ENCODE measurements at places on chromosomes 5 and 9.

DNA sequence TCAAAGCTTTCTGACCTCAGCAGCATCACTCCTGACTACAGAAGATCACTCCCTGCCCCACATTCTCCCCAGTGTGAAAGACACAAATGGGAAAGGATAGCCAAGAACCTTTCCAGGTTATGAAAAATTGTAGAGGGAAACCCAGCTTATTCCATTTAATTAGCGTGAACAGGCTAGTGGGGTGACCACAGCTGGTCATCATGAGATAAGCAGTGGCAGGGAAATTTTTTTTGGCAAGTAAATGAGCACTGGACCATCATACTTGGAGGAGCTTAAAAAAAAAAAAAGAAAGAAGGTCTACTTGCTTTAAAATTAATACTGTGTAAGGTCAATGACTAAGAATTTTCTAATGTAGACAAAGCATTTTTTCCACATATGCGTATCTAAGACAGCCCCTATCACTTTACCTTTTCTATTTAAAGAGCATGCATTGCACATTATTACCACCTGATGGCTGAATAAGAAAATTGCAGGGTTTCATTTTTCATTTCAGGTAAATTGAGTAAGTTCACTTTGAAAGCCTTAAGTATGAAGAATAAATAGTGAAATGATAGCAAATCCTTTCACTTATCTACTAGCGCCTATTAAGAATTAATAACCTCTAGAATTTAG is 123.6 kb downstream of the ELAVL2 start:
- DNase-seq: no peak

- no peak for DNase-seq
These were observed 127.8 kb downstream of the KCNIP1 start for GRCh38 chr5:170631466-170632195.

GRCh38 chr9:122040561-122041242 is 52.4 kb downstream of the TTLL11 start:
- DNase-seq: no peak

DNA sequence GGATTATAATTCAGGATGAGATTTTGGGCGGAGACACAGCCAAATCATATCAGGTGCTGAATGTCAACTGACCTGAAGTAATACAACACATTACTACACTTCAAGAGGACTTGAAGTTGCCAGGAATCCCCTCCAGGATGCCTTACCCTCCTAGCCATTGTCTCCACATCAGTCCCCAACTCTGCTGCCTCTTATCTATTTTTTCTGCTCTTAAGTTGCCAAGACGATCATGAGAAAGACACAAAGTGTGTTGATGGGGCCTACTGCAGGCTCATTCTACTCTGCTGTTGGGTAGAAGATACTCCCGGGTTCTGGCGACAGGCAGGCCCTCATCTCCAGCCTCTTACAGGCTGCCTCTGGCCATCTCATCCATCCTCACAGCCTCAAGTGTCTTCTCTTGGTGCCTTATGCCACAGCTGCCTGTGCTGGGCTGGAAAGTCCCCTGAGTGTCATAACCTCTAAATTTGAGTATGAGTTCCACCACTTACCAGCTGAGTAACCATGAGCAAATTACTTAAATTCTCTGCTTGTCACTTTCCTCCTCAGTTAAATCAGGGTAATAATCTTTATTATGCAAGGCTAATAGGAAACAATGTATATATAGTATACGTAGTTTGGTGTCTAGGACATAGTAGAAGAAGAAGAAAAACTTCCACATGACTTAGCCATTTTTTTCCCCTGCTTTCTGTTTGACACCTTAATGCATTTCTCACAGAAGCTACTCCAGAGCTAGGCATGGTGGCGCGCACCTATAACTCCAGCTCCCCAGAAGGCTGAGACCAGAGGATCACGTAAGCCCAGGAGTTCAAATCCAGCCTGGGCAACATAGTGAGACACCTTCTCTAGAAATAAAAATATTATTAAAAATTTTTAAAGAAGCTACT is 73.0 kb upstream of the SNX2 start:
- peak; percentile 84 for DNase-seq

GRCh38 chr5:83857341-83857740 is 136.7 kb upstream of the HAPLN1 start:
- no peak for DNase-seq

- peak; percentile 93 for DNase-seq
These were observed at the start of gene RAD50 for GRCh38 chr5:132556763-132557477. TSS of gene RAD50 (plus strand) at chr5:132556977. CDS start at chr5:132557325, 348 bp downstream.

- no peak for DNase-seq
These were observed 1247.0 kb upstream of the ACO1 start for GRCh38 chr9:31137176-31138160.

DNA sequence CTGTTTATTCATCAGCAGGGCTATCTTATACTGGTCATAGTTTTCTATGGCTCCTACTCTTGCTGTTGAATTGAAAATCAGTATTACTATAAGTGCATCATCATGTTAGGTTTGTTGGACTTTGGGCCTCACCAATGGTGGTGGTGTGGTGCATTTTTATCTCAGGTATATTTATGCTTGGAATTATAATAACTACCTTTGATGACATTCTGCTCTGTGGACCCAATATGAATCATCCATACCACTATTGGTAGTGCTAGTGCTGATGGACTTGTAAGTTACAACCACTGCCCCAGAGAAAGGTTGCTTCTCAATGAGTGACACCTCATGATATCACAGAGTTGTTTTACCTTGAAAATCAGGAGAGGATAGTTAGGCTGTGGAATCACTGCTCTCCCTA is 28.0 kb downstream of the IL9 start:
- no peak for DNase-seq

- DNase-seq: peak; percentile 31
These were observed 64.9 kb downstream of the SECISBP2 start for GRCh38 chr9:89383030-89383720.

DNA sequence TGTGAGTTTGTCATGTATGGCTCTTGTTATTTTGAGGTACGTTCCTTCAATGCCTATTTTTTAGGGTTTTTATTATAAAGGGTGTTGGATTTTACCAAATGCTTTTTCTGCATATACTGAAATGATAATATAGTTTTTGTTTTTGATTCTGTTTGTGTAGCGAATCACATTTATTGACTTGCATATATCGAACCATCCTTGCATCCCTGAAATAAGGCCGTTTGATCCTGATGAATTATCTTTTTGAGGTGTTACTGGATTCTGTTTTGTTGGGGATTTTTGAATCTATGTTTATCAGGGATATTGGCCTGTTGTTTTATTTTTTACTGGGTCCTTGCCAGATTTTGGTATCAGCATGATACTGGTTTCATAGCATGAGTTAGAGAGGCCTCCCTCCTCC is 25.9 kb downstream of the SELENOP start:
- no peak for DNase-seq

DNA sequence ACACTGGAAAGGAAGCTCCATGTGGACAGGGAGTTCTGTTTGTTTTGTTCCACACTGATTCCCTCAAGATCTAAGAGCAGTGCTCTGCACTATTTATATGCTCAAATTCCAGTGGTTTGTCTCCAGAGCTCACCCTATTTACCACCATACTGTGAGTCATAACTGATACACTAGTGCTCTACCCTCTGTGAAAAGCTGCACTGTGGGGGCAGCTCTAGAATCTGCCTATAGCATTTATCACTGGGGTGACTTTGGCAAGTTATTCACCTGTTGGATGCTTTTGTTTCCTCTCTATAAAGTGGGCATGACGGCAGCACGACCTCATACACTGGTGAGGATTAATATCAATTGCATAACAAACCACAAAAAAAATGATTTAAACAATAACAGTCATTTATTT is 307.8 kb downstream of the NR2F1-AS1 start:
- DNase-seq: no peak

DNA sequence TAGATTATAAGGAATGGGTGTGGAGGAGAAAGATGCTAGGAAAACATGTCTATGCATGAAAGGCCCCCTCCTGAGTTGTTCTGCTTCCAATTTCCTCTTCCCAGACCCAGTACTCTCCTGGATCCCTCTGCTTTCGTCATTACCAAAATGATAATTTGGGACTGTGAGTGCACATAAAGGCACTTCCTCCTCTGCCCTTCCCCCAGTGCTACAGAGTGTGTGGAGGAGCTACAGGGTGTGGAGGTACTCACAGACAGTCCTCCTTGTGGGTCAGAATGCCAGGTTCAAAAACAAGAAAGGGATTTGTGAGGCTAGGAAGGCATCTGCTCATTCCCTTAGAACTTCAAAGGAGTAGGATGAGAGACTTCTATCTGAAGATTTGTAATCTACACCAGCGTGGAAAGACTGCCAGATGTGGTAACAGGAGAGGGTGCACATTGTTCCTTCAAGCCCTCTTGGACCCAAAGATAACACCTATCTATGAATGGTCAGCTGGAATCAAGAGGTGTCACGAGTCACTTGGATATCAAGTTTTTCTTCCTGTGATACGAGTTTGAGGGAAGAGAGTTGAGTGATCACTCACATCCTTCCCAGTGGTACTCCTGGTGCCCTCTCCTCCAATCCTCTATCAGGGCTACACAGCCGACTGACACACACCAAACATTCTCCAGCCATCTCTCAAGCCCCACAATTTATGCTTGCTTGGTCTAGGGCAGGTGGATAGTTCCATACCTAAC is 201.1 kb downstream of the EPB41L4A start:
- DNase-seq: no peak

GRCh38 chr5:168401226-168401625 is 85.0 kb upstream of the RARS1 start:
- no peak for DNase-seq

DNA sequence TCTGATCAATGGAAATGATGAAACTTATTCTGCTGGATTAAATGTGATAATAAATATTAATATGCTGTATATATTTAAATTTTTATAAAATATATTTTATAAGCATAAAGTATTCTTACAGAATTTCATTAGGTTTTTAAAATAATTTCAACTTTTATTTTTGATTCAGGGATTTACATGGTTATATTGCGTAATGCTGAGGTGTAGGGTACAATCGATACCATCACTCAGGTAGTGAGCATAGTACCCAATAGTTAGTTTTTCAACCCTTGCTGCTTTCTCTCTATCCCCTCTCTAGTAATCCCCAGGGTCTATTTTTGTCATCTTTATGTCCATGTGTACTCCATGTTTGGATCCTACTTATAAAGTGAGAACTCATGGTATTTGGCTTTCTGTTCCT is 5.7 kb downstream of the TLR4 start:
- no peak for DNase-seq

- DNase-seq: peak; percentile 89
These were observed 63.9 kb upstream of the TGFBR1 start for GRCh38 chr9:99040911-99041582.

GRCh38 chr9:125815568-125815967 is 68.4 kb downstream of the PBX3 start:
- no peak for DNase-seq

Measured in suppressor macrophage treated with lipopolysaccharide for 1 hour (primary cell).